ENCODE measurements at places on chromosomes 4 and X. TPM values are rescaled to one million over a fixed set of nuclear protein-coding genes. Genes with fewer than 3 reads are reported as not detected.

The TMEM131L gene
- 16.1 TPM for total RNA-seq

The WAS gene
- total RNA-seq = not detected

The PAGE2B gene
- total RNA-seq = not detected

The MCF2 gene
- not detected for total RNA-seq

The RAB40A gene
- total RNA-seq = under 0.01 TPM

The TEX13D gene
- not detected for total RNA-seq

Measured in IMR-90 (cell line).